ENCODE measurements at places on chromosomes 2 and 18.

DNA sequence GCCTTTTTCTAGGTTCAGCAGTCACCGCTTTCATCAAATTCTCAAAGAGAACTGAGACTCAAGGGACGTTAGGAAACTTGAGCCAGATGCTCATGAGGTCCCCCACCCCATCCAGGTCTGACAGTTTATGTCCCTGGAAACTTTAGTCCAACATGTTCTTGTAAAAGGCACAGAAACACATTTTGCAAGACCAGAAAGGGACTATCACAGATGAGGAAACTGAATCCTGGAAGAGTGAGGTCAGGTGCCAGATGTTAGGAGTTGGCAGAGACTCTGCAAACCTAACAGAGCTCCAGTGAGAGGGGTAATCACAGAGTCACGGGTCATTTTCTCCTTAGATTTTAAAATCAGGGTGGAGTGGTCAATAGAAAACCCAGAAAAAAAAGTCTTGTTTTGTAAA lies 76.6 kb downstream of the RDH14 start:
- DNase-seq: no peak

GRCh38 chr18:45384962-45385315 lies 230.3 kb upstream of the SLC14A2 start:
- no peak for DNase-seq

DNA sequence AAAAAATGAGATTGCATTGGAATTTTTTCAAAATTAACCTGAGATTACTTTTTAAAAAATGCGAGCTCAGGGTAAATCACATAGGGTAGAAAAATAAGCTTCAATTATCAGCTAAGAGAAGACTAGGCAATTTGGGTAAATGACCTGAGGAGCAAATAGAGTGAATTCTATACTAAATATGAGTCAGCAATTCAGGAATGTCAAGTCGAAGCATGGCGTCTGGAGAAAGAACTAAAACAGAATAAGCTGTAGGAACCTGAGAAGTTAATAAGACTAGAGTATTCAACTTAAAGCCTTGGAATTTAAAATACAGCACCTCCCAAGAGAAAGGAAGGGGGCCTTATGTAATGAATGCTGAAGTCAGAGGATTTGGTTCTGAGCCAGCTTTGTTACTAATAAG lies 487.0 kb downstream of the SUCLG1 start:
- DNase-seq: no peak

- no peak for DNase-seq
Observed at GRCh38 chr2:241551998-241552737, 6.4 kb upstream of the BOK start.

GRCh38 chr2:11797846-11798245 lies 51.4 kb downstream of the LPIN1 start:
- no peak for DNase-seq

- peak; percentile 78 for DNase-seq
Observed at GRCh38 chr2:42494355-42495233, 812 bp upstream of the KCNG3 start.

- no peak for DNase-seq
Observed at GRCh38 chr2:217127744-217128143, 267.9 kb upstream of the TNP1 start.

DNA sequence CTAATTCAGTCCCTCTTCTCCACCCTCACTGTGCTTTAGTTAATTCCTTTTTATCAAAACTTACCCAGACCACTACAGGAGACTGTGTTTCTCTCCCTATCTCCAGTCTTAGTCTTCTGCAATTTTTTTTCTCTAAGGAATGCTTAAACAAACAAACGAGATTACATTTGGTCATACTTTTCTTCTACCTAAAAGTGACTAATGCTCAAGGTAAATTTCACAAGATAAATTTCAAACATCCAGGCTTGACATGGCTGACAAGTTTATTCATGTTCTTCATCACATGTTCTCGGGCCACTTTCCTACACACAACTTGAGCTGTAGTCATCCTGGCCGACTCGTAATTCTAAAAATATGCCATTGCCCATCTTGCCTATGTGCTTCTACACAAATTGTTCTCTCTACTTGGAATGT lies 23.2 kb upstream of the ACSL3 start:
- no peak for DNase-seq

DNA sequence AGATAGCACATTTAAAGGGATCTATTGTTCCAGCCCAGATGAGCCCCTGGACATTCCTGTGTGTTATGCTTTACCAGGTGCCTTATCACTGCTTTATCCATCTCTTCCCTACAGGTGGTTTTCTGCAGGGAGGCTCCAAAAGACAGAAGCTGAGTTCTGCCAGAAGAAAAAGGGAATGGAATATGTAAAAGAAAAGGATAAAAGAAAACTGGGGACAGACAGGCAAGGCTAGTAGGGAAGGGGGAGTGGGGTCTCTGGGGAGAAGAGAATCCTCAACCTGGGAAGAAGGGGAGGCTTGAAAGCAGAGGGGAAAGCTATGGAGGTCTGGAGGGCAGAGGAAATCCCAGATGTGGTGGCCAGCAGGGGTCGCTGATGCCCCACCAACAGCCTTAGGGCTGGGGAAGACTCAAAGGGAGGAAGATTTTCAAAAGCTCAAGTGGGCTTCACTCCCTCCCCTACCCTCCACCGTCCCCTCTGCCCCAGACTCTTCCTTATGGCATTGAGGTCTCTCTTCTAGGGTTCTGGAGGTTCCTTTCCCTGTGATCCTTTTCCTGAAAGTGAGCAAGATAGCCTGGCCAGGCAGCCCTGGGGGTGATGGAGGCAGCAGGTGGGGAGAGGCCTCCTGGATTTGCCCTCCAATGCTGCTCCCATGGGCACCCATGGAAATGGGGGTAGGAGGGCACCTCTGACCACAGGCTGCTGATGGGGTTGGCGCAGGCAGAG lies 178.1 kb upstream of the PKDCC start:
- DNase-seq: peak; percentile 11

GRCh38 chr2:177598326-177599138 lies 206.0 kb downstream of the AGPS start:
- DNase-seq: no peak

- DNase-seq: no peak
Observed at GRCh38 chr2:215358312-215358845, 46.5 kb downstream of the ATIC start.

DNA sequence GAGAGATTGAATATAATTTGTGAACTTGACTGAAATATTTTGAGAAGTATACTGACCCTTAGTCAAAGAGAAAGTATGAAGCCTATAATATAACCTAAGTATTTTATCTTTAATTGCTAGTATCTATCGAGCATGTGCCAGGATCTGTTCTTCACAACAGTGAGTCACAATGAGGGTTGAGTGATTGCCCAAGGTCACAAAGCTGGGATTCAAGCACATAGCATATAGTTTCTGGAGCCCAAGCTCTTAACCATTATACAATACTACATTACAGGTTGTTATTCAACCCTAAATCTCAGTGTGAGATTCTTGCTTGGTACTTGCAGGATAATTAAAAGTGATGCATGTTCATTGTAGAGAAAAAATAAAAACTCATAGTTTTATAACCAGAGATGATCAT lies 97.2 kb downstream of the RAB3GAP1 start:
- DNase-seq: no peak

DNA sequence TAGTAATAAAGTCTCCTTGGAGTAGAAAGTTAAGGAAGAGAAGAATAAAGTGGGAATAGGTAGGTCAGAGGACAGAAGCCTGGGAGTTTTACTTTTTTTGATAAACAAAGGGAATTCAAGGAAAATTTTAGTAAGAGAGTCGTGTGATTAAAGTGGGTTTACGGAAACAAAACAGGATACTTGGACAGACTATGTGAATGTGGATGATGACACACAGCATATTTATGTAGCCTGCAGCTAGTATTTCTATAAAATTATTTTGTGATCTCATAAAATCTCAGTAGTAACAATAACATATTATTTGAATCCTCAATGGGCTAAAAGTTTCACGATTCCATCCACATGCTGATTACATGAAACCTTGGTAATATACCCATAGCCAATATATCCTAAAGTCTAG lies 450.7 kb upstream of the PIK3C3 start:
- DNase-seq: no peak

- no peak for DNase-seq
Observed at GRCh38 chr2:189372688-189373257, 68.5 kb upstream of the WDR75 start.

GRCh38 chr18:6961331-6961730 lies 156.3 kb downstream of the LAMA1 start:
- DNase-seq: no peak

- no peak for DNase-seq
Observed at GRCh38 chr2:240460781-240461431, 25.4 kb downstream of the GPC1 start.

DNA sequence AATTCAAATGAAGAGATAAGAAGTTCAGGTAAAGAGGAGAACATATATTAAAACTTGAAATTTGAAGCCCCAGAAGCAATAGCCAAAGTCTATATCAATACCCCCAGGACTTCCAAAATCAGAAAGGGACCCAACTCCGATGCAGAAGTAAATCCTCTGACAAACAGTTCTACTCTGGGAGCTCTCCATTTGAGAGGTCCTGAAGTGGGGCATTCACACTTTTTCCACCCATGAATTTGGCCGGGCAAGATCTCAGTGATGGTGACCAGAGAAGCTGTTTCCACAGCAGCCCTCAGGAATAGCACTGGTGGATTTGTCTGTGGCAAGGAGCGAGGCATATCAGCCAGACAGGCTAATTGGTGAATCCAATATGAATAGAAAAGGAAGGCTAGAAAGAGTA lies 313.6 kb upstream of the MC4R start:
- no peak for DNase-seq

DNA sequence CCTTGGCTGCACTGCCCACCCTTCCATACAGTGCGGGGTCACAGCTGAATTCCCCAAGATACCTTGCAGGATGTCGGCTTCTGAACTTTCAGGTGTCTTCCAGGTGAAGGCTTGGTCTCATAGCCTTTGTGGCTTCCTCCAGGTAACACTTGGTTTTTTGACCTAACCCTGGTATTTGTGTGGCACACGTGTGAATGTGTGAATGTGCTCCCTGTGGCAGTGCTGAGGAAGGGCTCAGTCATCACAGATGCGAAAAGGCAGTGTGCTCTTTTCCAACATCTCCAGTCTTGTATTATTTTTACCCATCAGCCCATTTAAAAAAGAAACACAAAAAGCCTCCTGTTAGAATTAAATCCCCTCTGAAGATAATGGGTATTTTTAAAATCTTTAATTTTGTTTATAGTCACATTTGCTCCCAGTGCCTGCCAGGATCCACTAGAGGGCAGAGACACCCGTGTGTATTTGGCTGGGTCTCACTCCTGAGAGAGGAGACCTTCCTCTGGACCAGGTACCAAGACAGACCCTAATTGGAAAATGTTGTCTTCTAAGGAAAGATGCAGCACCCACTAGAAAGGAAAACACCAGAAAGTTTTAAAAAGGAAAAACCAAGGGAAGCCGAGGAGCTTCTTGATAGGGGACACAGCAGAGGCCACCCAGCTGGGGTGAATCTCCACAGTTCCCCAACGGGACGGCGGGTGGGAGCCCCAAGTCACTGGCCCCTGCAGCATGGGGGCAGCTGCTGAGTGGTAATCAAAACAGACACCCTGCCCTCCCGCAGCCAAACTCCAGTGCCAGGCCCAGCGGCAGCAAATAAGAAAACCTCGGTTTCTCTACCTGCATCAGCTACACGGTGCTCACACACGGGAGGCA lies 27.7 kb downstream of the FAM110C start:
- no peak for DNase-seq

DNA sequence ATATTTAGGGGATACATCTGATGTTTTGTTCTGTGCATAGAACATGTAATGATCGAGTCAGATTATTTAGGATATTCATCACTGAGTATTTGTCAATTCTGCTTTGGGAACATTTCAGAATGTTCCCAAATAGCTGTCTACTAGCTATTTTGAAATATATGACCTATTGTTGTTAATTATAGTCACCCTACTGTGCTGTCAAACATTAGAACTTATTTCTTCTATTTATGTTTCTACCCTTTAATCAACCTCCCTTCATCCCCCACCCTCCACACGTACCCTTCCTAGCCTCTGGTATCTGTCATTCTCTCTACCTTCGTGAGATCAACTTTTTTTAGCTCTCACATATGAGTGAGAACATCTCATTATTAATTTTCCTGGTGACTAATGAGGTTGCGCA lies 40.9 kb downstream of the ANKRD12 start:
- no peak for DNase-seq

DNA sequence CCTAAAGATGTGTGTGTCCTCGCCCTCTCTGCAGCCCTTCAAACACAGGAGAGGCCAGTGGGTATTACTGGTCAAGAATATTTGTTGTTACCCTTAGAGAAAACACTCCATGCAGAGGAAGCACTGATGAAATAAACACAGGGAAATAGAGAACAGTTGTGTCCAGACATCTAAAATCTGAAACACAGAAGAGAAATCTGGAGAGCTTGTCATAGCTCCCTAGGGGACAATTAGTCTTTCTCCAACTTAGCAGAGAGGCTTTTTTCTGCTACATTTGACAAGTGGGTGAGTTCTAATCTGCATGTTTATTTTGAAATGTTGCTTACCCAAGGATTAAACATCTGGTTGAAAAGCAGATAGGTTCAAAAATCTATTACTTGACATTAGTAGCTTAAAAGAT lies 190.1 kb downstream of the CTNNA2 start:
- no peak for DNase-seq

GRCh38 chr2:111905990-111906735 lies 7.8 kb downstream of the MERTK start:
- no peak for DNase-seq

All from NCI-H2107 (cell line).